ENCODE measurements at places on chromosomes 3 and 15. TPM values are rescaled to one million over a fixed set of nuclear protein-coding genes. Genes with fewer than 3 reads are reported as not detected.

Gene IL17RD
- total RNA-seq = 1.1 TPM

Gene SNTN
- not detected for total RNA-seq

Gene SLC24A5
- total RNA-seq = not detected

Gene LIPH
- not detected for total RNA-seq

Gene MED12L
- 0.28 TPM for total RNA-seq

Gene ITIH1
- 0.18 TPM for total RNA-seq

Gene DOCK3
- 0.09 TPM for total RNA-seq

Gene GDPGP1
- total RNA-seq = 7.2 TPM

Gene ERC2
- total RNA-seq = not detected

Gene CHRD
- total RNA-seq = 1.4 TPM

Gene CLSTN2
- total RNA-seq = 0.14 TPM

Gene DCUN1D1
- total RNA-seq = 37.8 TPM

Gene CLEC3B
- 2.0 TPM for total RNA-seq

Gene PLA2G4E
- total RNA-seq = not detected

Gene MKRN2OS
- total RNA-seq = not detected

All from smooth muscle cell of bladder (primary cell).